ENCODE measurements at places on chromosomes 1 and 21. TPM values are rescaled to one million over a fixed set of nuclear protein-coding genes. Genes with fewer than 3 reads are reported as not detected.

DNA sequence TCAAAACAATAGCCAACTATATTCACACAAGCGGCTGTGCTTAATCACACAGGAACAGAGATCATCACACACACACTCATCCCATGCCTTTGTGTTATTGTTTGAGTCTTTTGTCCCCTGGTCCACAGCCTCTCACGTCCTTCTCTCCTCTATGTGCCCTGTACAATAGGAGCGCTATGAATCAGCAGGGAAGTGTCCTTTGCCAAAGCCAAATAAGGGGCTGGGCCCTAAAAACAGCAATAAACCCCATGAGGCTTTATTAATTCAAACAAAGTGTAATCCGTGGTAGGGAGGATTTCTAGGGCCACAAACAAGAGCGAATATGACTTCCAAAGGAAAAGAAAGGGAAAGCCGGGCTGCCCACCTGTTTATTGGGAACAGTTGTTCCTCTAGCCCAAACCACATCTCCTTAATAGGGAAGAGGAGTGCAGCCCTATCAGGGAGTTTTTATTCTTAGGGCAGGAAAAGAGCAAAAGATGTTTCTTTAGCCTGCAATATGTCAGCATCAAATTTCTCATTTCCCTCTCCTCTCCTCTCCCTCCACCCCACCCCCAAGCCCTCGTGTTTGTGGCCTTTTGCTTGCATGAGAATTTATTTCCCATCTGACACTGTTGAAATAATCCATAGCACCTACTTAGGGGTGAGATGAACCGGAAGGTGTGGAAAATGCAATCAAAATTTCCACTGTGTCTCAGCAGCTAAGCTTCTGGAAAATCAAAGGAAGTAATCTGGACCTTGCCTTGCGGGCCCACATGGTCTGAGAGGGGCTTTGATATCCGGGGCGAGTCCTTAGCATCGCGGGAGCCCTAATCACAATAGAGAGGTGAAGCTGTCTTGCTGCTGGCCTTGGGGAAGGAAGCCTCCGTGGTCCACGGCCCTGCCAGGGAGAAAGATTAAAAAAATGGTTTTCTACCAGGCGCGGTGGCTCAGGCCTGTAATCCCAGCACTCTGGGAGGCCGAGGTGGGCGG is 45.3 kb upstream of the ITPKB start:
- peaks cover 2% of the 10 kb centered on the region for H3K27me3 ChIP-seq
- DNase-seq = no peak
- H3K27ac ChIP-seq = no peak overlapping the region
- no peak overlapping the region for H3K4me3 ChIP-seq
- peaks cover 2% of the 10 kb centered on the region for H3K4me1 ChIP-seq

- H3K4me3 ChIP-seq = no peak overlapping the region
- DNase-seq = no peak
- peaks cover 37% of the 10 kb centered on the region for H3K36me3 ChIP-seq
- H3K4me1 ChIP-seq = peaks cover 42% of the 10 kb centered on the region
- H3K27ac ChIP-seq = peak overlapping the region; percentile 86
These were observed 12.5 kb downstream of the PIP5K1A start for GRCh38 chr1:151210830-151211229.

- H3K4me1 ChIP-seq = peaks cover 9% of the 10 kb centered on the region
- H3K4me3 ChIP-seq = no peak overlapping the region
- no peak for DNase-seq
- H3K27ac ChIP-seq = no peak overlapping the region
- peaks cover 24% of the 10 kb centered on the region for H3K27me3 ChIP-seq
These were observed 51.2 kb downstream of the POFUT2 start for GRCh38 chr21:45236481-45236880.

DNA sequence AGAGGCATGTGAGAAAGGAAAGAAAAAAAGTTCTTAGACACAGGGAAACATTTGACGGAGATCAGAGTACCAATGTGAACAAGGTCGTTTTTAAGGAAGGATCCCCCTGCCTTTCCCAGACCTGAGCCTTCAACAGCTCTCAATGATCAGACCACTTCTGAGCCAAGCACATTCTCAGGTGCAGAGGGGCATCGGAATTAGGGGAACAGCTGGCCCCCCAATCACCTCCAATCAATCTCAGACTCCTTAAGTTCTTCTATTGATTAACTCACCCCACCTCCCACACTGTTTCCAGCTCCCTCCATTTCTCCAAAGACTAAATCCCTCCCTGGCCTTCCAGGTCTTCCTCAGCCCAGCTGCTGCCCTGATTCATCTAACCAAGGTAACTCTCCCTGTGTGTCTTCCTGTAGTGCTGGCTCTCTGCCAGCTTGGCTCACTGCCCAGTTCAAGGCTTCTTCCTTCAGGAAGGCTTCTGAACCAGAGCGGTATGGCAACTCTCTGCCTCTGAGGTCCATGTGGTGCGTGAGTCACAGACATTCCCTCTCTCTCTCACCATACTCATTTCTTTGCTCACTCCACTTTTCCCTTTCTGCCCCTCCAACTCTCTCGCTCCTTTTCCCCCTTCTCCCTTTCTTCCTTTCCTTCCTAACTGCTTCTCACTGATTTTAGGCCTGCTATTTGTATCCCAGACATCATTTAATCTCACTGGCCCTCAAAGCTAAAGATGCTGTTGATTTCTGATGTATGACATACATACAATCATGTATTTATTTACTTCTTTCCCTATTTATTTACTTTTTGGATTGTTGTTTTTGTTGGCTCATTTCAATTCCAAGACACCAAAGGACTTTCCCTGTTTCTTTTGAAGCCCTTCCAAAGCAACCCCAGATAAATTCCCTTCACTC is 18.1 kb downstream of the CFAP45 start:
- H3K4me3 ChIP-seq = no peak overlapping the region
- DNase-seq = no peak
- no peaks in the 10 kb centered on the region for H3K27me3 ChIP-seq
- H3K4me1 ChIP-seq = no peaks in the 10 kb centered on the region
- H3K36me3 ChIP-seq = no peaks in the 10 kb centered on the region
- H3K27ac ChIP-seq = no peak overlapping the region

- no peaks in the 10 kb centered on the region for H3K4me1 ChIP-seq
- peaks cover 16% of the 10 kb centered on the region for H3K36me3 ChIP-seq
- peaks cover 8% of the 10 kb centered on the region for H3K27me3 ChIP-seq
- no peak overlapping the region for H3K4me3 ChIP-seq
These were observed 7.2 kb upstream of the PTGER3 start for GRCh38 chr1:71054791-71055190.

GRCh38 chr1:113965703-113966412 is 13.4 kb upstream of the OLFML3 start:
- H3K27me3 ChIP-seq = no peaks in the 10 kb centered on the region
- H3K4me1 ChIP-seq = peaks cover 5% of the 10 kb centered on the region
- peaks cover 79% of the 10 kb centered on the region for H3K36me3 ChIP-seq
- H3K4me3 ChIP-seq = no peak overlapping the region
- no peak for DNase-seq

DNA sequence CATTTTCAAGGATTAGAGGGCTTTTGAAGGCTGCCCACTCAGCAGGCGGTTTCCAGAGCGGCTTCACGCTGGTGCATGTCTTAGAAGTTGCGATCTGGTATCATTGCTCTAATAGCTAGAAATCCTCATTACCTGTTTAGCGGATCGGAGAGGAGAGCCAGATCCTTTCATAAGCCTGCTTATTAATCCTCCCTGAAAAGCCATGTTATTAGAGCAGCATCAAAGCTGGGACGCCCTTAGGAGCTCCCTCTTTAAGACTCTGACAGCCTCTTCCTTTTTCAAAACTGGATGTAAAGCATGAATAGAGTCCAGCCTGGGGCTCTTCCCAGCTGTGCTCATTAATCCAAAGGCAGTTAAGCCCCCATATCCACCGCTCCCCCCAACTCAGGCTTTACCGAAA is 13.9 kb upstream of the CTSE start:
- H3K27ac ChIP-seq = no peak overlapping the region
- no peak for DNase-seq
- H3K4me1 ChIP-seq = peaks cover 44% of the 10 kb centered on the region
- H3K36me3 ChIP-seq = no peaks in the 10 kb centered on the region
- no peak overlapping the region for H3K4me3 ChIP-seq

- no peak for DNase-seq
- H3K4me1 ChIP-seq = peaks cover 5% of the 10 kb centered on the region
- H3K4me3 ChIP-seq = no peak overlapping the region
- no peaks in the 10 kb centered on the region for H3K36me3 ChIP-seq
- peaks cover 18% of the 10 kb centered on the region for H3K27me3 ChIP-seq
These were observed 12.8 kb upstream of the TMPRSS2 start for GRCh38 chr21:41520560-41521442.

GRCh38 chr1:178294654-178295053 is 200.8 kb downstream of the RASAL2 start:
- DNase-seq = no peak
- no peaks in the 10 kb centered on the region for H3K27me3 ChIP-seq
- H3K4me1 ChIP-seq = no peaks in the 10 kb centered on the region
- H3K4me3 ChIP-seq = no peak overlapping the region
- H3K27ac ChIP-seq = no peak overlapping the region
- H3K36me3 ChIP-seq = no peaks in the 10 kb centered on the region

The SPRR4 gene
- total RNA-seq = not detected
